Amniotic stem cell (primary cell): ENCODE measurements at places on chromosomes 2 and 18.

GRCh38 chr2:28598484-28598883 is 102.6 kb downstream of the PLB1 start:
- DNase-seq, result no peak

DNA sequence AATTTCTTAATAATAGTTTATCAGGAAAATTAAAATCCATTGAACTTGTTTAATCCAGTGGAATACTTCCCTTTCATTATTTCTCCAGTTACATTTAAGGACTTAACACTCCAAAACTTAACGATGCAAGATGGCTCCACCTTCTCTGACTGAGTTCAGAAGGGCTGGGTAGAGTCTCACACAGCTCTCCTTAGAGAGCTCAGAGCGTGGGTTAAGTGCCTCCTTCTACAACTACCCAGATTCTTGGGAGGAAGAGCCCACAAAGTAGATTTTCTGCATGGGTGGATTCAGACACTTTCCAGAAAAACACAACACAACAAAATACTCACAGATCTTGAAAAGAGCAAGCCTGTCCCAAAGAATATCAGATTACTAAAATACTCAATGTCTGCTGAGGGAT is 130.6 kb downstream of the THADA start:
- no peak for DNase-seq

GRCh38 chr2:26742048-26742770 is 21.9 kb upstream of the SLC35F6 start:
- no peak for DNase-seq

- no peak for DNase-seq
Measured at GRCh38 chr2:98896944-98897343, 39.1 kb downstream of the CRACDL start.

- DNase-seq, result no peak
Measured at GRCh38 chr18:59093668-59094067, 46.0 kb upstream of the SEC11C start.

GRCh38 chr2:28643911-28644334 is 107.7 kb upstream of the PPP1CB start:
- DNase-seq, result no peak

DNA sequence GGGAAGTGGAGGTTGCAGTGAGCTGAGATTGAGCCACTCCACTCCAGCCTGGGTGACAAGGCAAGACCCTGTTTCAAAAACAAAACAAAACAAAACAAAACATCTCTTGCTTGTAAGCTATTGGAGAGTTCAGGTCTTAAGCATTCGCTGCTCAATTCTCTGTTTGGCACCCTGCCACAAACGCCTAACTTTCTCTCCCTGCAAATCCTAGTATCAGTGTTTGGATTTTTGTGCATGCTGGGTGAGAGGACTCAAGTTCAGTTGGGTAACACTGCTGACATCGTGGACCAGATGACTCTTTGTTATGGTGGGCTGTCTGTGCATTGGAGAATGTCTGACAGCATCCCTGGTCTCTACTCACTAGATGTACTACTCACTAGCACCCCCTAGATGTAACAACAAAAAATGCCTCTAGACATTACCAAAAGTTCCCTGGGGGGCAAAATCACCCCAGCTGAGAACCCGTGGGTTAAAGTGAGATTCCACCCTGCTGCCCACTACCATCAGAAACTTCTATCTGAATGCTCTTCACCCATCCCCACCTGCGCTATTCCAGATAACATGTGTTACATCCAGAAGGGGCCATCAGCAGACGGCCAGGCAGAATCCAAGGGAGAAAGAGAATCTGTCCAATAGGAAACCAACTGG is 50.9 kb downstream of the CACNB4 start:
- DNase-seq, result no peak

DNA sequence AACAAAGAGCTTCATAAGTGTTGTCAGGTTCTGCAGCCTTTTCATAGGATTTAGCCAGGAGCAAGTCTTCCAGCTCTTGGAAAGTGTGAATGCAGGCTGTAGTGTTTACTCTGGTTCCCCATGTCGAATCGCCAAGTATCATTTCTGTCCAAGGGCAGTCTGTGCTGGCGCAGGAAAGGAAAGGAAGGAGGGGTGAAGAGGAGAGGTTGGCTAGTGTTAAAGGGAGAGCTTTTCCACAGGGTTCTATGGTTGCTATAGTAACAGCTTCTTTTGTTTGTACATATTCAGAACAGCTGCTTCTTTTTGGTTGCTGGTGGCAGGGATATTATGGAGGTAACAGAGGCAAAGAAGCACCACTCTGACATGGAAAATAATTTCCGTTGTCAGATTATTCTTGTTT is 69.9 kb downstream of the KCNH7 start:
- DNase-seq, result no peak

- no peak for DNase-seq
Measured at GRCh38 chr2:9099341-9099751, 95.9 kb upstream of the MBOAT2 start.

GRCh38 chr18:45571195-45571594 is 44.1 kb upstream of the SLC14A2 start:
- DNase-seq, result no peak

DNA sequence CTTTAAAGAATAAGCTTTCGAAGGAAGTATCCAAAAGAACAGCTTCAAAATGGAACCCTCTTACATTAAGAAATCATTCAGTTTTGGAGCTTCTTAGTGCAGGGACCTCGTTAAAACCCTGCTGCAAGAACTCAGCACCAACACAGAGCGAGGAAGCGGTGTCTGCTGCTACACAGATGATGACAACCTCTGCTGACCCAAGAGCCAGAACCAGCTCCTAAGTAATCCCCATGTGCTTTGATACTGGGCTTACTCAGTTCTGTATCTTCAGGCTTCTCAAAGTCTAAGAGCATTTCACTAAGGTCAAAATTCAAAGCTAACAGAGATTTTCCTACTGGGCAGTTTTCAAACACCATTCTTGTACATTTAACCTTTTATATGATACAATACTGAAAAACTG is 194.6 kb downstream of the STK39 start:
- no peak for DNase-seq

- DNase-seq, result no peak
Measured at GRCh38 chr18:32767400-32767799, 5.4 kb downstream of the KLHL14 start.

GRCh38 chr2:48525269-48525943 is 4.5 kb upstream of the STON1 start:
- DNase-seq, result no peak

DNA sequence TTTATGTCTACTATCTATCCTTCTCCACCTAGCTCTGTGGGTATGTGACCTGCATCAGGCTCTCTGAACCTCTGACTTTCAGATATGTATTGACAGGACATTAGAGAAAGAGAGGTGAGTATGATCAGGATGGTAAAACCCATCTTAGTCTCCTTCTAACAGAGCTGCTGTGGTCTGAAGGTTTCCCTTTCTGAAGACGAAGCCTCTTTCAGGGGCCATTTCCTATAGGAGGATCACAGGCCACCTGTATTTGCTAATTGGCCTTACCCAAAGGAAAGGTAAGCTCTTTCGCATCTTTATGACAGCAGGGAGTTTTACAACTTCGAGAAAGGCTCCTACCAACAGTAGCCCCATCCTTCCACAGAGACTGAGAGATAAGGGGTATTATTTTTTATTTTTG is 442.9 kb downstream of the KCNJ3 start:
- DNase-seq, result no peak

- no peak for DNase-seq
Measured at GRCh38 chr2:181203916-181204315, 223.5 kb downstream of the UBE2E3 start.

DNA sequence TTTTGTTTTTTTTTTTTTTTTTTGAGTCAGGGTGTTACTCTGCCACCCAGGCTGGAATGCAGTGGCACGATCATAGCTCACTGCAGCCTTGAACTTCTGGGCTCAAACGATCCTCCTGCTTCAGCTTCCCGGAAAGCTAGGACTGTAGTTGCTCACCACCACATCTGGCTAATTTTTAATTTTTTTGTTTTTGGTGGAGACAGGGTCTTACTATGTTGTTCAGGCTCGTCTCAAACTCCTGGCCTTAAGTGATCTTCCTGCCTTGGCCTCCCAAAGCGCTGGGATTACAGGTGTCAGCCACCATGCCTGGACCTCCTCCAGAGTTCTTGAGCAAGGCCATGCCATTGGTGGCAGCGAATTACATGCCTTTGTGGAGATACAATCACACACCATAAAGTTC is 35.2 kb downstream of the ASB1 start:
- no peak for DNase-seq

DNA sequence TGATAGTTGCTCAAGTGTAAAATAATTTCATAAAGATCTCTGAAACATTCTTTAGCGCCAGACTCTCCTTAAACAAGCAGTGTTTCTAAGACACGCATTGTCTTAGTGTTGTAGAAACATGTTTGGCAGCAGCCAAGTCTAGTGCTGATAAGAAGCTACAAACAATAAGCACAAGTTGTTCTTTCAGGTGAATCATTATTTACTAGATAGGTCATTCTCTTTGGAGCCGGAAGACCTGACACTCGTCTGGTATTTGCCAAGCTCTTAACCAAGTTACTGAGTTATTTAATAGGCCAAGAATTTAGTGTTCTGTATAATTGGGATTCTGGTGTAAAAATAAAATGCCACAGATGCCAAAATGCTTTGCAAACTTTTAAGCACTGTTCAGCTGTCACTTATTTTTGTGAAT is 852.1 kb downstream of the CPS1 start:
- no peak for DNase-seq

DNA sequence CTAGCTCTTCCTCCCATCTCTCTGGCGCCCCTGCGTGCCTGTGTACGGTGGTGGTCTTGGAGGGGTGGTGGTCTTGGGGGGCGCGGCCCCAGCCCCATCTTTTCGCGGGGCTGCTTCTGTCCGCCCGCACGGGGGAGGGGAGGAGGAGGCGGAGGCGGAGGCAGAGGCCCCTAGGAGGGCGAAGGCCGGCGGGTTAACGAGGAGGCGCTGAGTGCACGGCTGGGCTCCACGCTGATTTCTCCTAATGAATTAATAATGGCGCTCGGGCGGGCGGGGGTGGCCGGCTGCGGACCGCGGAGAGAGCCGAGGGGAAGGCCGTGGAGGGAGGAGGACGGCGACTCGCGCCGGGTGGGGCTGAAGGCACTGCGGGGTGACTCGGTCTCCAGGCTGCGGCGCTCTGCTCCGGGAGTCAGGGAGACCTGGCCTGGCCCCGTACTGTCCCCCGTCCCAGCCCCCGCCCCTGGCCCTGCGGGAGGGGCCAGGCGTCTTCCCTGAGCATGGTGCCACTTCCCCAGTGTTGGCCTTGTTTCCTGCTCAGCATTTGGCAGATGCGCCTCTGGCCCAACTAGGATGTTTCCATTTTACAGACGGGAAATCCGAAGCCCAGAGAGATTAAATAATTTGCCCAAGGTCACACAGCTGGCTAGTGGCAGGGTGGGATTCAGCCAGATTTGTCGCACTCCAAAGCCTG is 6.0 kb downstream of the GAREM2 start:
- DNase-seq, result no peak

DNA sequence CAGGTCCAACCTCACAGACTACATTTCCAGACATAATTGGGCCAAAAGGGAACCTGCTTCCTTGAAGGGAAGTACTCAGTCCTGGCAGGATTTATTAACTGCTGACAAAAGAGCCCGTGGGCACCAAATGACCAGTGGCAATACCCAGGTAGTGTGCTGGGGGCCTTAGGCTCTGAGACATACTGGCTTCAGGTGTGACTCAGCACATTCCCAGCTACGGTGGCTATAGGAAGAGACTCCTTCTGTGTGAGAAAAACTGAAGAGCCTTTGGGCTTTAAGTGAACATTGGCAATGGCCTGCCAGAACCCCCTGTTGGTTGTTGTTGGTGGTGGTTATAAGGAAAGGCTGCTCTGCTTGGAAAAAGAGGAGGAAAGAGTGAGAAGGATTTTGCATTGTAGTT is 401.8 kb downstream of the KCNJ3 start:
- no peak for DNase-seq

DNA sequence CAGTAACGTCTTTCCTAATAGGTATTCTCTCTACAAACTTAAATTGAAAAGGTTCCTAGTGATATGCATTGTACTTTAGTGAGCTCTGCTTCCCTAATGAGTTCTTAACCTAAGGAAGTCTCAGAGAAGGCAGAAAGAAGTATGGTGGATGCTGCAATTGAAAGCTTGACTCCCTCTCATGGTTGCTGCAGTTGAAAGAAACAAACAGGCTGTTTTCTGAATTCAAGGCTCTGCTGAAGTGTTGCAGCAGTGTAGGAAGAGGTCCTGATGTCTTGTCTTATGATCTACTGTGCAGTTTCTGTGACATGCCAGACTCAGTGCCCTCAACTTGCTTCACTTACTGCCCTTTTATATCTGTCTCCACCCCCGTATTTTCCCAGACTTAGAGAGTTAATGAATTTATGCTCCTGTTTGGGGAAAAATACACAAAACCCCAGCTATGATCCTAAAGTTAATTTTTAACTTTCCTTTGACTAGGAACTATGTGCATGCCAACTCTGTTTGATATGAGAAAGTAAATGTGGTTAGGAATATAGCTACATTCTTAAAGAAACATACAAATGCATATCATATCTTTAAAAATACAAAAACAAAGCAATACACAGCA is 655.3 kb upstream of the FAM98A start:
- DNase-seq, result no peak

GRCh38 chr2:121058852-121059558 is 226.0 kb downstream of the TFCP2L1 start:
- no peak for DNase-seq

- DNase-seq, result no peak
Measured at GRCh38 chr2:16640001-16640700, 25.5 kb downstream of the CYRIA start.

DNA sequence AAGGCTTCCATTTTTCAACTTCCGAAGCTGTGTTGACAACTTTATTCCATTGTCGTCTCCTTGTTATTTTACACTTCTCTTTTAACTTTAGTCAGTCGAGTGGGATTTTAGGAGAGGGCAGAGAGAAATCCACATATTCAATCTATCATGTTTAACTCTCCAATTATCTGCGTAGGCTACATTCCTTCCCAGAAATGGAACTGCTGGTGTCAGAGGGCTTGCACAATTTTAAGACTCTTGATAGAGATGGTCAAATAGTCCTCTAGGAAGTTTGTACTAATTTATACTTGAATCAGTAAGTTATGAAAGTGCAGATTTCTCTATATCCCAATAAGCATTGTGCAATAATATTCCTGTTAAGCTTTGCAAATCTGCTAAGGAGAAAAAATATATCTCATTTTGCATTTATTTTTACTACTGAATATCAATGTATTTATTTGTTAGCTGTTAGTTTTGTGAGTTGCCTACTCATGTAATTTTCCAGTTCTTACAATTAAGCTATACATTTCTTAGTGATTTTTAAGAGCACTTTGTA is 95.6 kb downstream of the CYP26B1 start:
- DNase-seq, result no peak

DNA sequence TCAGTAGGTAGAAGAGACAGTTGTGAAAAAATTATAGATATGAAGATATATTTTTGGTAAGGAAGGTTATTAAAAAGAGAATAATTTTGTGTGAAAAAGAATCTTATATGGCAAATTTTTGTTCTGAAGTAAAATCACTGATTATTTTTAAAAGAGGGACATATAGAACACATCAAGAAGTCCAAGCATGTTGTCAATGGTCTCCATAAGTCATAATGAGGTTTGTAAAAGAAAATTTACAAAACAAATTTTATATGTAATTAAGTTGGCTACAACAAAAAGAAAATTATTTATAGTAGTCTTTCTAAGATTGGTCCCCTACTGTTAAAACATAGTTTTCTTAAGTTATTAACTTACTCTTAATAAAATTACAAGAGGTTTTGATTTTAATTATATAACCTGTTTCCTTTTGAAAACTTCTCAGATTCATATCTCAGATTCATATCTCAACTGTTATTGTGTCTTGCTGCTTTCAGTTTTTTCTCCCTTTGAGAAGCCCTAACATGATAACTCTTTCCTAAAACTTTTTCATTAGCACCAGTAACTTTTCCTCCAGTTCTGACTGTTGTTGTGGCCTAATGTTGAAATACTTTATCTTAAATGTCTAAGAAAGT is 81.2 kb downstream of the SH3YL1 start:
- DNase-seq, result no peak

GRCh38 chr2:71071681-71072398 is 3.4 kb downstream of the NAGK start:
- DNase-seq, result no peak
